ENCODE measurements at places on chromosomes 4 and X.
A peak's percentile ranks its signal among the peaks of the same experiment; 100 is the strongest.

DNA sequence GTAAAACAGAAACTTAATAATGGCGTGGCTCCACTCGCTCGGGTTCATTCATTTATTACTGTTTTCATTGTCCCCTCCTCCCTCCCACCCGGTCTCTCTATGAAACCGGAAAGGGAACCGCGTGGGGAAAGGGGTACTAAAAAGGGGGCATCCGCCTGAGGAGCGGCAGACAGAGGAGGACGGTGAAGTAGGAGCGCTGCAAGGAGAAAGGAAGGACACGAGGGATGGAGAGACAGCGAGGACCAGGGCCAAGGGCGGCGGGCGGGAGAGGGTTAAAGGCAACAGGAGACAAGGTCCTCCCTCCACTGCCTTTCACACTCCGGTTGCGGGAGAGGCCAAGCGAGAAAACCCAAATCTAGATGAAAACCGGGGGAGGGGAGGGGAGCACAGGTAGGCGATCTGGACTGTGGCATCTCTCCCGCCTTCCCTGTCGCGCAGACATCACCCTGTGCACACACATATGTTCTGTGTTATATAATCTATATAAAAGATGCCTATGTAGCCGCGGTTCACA is 829 bp downstream of the ELOVL6 start:
- peak; percentile 68 for DNase-seq

- DNase-seq, result no peak
These were observed 251.6 kb downstream of the CBR4 start for GRCh38 chr4:168758351-168758876.

GRCh38 chr4:103996637-103997036 is 276.9 kb upstream of the TACR3 start:
- peak; percentile 5 for DNase-seq

DNA sequence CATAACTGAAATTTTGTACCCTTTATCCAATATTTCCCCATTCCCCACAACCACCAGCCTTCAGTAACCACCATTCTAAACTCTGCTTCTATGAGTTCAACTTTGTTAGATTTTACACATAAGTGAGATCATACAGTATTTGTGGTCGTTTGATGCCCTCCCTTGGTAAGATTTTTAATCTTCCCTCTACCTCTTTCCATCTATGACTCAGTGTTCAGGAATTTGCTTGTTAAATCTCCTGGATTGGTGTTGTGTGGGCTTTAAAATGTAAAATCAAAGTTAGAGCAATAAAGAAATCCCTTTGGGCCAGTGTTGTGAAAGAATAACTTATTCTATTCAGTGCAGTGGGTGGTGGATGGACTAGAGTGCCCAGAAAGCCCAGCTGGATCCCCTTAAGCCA is 37.4 kb downstream of the SLC16A2 start:
- DNase-seq, result peak; percentile 9

GRCh38 chrX:24207826-24208225 is 58.3 kb downstream of the ZFX start:
- no peak for DNase-seq

DNA sequence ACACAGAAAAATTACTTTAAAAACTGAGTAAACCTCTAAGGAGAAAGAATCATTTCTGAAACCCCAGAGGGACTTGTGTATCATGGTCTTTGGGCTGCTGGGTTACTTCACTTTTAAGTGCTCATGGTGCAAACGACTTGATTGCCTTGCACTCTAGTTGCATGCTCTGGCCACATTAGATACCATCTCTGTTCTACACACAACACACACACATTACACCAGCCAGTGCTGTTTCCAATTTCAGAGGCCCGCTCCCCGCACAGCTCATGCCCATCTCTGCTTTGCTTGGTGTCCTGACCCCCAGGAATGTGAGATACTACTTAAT is 2.1 kb downstream of the PPP3CA start:
- DNase-seq, result peak; percentile 85

- DNase-seq, result no peak
These were observed 105.8 kb upstream of the CBR4 start for GRCh38 chr4:169115897-169116254.

Measured in NB4 (cell line).